ENCODE measurements at places on chromosomes 7 and 10. TPM values are rescaled to one million over a fixed set of nuclear protein-coding genes. Genes with fewer than 3 reads are reported as not detected.

GRCh38 chr10:122263971-122264370, 7.1 kb upstream of the BTBD16 start:
- peaks cover 7% of the 10 kb centered on the region for H3K27me3 ChIP-seq
- no peaks in the 10 kb centered on the region for H3K4me1 ChIP-seq
- no peak for DNase-seq

DNA sequence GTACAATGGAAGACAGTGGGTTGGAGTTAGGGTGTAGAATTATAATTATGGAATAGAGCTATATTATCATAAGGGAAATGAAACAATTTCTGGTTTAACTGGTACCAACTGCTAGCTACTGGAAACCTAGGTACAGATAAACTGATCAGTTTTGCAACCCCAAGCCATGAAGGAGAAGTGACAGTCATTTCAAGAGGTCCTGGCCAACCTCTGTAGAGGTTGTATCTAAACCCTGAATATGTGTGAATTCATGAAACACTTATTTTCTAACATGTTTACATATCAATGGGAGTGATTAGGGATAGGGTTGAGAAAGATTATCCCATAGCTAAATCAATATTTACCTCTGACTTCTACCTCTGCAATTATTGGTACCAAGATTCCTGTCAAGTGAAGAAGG, 29.9 kb upstream of the CC2D2B start:
- no peak overlapping the region for H3K27ac ChIP-seq
- peaks cover 4% of the 10 kb centered on the region for H3K36me3 ChIP-seq
- DNase-seq = no peak
- H3K4me3 ChIP-seq = no peak overlapping the region
- no peaks in the 10 kb centered on the region for H3K27me3 ChIP-seq

DNA sequence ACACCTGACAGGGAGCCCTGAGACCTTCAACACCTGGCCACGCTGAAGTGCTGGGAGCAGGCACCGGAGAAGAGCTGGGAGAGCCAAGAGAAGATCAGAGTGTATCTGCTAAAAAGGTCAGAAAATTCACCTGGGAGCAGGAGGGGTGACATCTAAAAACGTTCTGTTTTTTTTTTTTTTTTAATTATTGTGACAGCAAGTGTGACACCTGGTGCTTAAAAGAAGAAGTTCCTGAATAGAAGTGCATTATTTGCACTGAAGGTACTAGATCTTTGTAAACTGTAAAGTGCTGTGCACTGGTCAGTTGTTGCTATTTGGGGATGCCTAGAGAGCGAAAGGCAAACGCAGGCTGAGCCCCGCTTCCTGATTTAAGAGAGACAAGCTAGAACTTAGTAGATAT, 422.0 kb downstream of the PLXNA4 start:
- H3K27me3 ChIP-seq = no peaks in the 10 kb centered on the region
- no peaks in the 10 kb centered on the region for H3K36me3 ChIP-seq
- no peak for DNase-seq
- H3K27ac ChIP-seq = no peak overlapping the region
- no peak overlapping the region for H3K4me3 ChIP-seq

Gene GRM3
- not detected for total RNA-seq

DNA sequence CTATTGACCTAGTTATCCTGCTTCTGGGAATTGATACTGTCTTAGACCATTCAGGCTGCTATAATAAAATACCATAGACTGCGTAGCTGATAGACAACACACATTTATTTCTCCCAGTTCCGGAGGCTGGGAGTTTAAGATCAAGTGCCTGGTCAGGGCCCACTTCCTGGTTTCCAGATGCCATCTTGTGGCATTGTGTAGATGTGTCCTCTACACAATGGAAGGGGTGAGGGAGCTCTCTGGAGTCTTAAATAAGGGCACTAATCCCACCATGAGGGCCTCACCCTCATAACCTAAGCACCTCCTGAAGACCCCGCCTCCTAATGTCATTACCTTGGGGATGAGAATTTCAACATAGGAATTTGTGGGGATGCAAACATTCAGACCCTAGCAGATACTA, 62.4 kb downstream of the SLC35B4 start:
- no peak overlapping the region for H3K27ac ChIP-seq
- no peak overlapping the region for H3K4me3 ChIP-seq
- DNase-seq = no peak
- peaks cover 1% of the 10 kb centered on the region for H3K27me3 ChIP-seq

Gene NUTM2E
- not detected for total RNA-seq

DNA sequence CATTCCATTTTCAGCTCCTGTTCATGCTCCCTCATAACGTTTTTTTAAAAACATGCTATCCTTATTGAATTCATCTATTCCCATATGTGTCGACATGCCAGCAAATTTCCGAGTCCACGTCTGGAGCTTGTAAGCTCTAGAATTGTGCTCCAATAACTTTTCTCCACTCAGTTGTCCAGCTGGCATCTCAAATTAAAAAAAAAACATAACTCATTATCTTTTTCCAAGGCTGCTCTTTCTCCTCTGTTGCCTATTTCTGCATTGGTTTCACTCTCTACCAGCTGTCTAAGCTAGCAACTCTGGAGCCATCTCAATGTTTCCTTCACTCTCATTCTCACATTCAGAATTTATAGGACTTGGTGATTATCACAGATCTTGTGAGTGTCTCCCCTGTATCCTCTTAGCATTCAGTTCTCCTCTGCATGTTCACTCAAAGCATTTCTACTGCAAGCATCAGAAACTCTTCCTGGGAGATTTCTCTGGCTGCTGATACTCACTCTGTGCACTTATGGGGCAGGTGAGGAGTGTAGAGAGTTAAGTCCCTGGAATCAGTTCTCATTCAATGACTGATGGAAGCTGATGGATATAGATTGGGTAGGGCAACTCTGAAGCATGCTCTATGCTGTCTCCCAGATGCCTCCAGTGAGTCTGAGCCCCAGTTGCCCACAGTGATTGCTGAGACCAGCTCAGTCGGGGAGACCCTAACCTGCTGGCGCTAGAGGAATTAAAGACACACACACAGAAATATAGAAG, 6.7 kb upstream of the DLD start:
- no peak for DNase-seq
- H3K4me3 ChIP-seq = no peak overlapping the region
- no peaks in the 10 kb centered on the region for H3K36me3 ChIP-seq

GRCh38 chr10:16242859-16243613, 193.8 kb upstream of the PTER start:
- no peak overlapping the region for H3K27ac ChIP-seq
- DNase-seq = no peak
- H3K27me3 ChIP-seq = no peaks in the 10 kb centered on the region
- H3K4me3 ChIP-seq = no peak overlapping the region
- H3K36me3 ChIP-seq = no peaks in the 10 kb centered on the region
- no peaks in the 10 kb centered on the region for H3K4me1 ChIP-seq

- no peak overlapping the region for H3K4me3 ChIP-seq
- no peak overlapping the region for H3K27ac ChIP-seq
- no peak for DNase-seq
- peaks cover 15% of the 10 kb centered on the region for H3K4me1 ChIP-seq
- peaks cover 3% of the 10 kb centered on the region for H3K27me3 ChIP-seq
- no peaks in the 10 kb centered on the region for H3K36me3 ChIP-seq
Observed at GRCh38 chr10:111081595-111081994, 4.8 kb downstream of the ADRA2A start.

GRCh38 chr10:113958631-113959382, 84.9 kb upstream of the ADRB1 start:
- no peaks in the 10 kb centered on the region for H3K27me3 ChIP-seq
- no peak for DNase-seq
- H3K27ac ChIP-seq = no peak overlapping the region

- no peak for DNase-seq
- no peak overlapping the region for H3K27ac ChIP-seq
- no peaks in the 10 kb centered on the region for H3K27me3 ChIP-seq
- no peak overlapping the region for H3K4me3 ChIP-seq
Observed at GRCh38 chr10:76152186-76152585, 720.8 kb downstream of the LRMDA start.

DNA sequence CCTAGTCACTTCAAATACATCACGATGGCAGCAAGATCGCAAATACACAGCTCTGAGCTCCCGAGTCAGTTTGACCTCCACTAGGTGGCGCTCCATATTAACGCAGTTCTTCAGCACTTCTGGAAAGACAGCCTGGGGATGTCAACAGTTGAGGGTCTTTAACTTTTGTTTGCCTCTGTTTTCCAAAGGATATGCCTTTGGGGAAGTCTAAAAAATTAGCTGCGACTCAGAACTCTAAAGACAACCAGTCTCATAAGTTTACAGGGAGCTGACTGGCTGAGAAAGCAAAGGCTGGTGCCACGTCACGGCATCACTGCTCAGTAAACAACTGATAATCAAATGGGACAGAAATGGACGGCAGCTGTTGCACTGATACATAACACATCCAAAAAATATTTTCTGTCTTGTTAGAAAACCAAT, 458.8 kb downstream of the SORCS1 start:
- H3K4me1 ChIP-seq = no peaks in the 10 kb centered on the region
- H3K27ac ChIP-seq = no peak overlapping the region
- H3K36me3 ChIP-seq = no peaks in the 10 kb centered on the region
- H3K4me3 ChIP-seq = no peak overlapping the region

DNA sequence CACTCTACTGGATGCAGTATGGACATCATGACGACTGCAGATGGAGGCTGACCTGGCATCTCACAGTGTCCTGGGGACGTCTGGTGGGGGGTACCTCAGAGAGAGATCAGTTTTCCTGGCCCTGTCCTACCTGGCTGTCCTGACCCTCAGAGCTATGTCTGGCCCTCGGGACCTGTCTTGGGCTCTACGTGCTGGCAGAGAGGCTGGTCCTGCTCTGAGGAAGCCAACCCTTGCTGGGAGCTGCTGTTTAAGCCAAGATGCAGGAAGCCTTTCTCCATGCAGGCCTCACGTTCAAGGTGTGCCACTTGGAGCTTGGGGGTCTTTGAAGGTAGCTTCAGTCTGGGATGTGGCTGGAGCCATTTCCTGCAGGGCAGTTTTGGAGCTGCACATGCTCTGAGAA, 42.1 kb upstream of the CXCL12 start:
- no peaks in the 10 kb centered on the region for H3K27me3 ChIP-seq
- H3K4me3 ChIP-seq = no peak overlapping the region
- H3K4me1 ChIP-seq = no peaks in the 10 kb centered on the region
- no peak overlapping the region for H3K27ac ChIP-seq

DNA sequence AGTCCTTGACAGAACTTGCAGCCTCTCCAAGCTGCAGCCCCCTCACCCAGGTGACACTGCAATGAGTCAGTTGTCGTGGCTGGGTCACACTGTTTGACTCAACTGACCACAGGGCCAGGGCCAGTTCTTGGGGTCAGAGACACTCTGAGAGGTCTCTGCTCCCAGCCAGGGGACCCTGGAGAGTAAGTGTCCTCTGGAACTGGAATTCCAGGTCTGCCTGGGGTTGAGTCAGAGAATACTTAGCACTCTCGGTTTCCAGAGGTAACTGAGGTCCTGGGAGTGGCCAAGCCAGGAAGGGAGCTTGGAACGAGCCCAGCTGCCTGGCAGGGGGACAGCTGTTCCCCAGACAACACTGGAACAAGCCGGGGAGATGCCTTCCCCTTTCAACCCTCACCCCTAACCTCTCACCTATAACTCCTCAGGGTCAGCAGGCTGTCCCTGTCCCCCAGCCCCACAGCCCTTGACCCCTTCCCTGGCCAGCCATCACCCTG, 2.2 kb upstream of the MYL10 start:
- H3K27me3 ChIP-seq = no peaks in the 10 kb centered on the region
- no peaks in the 10 kb centered on the region for H3K36me3 ChIP-seq
- H3K4me1 ChIP-seq = no peaks in the 10 kb centered on the region
- DNase-seq = no peak
- no peak overlapping the region for H3K27ac ChIP-seq
- no peak overlapping the region for H3K4me3 ChIP-seq

GRCh38 chr10:49094646-49095045, 20.7 kb downstream of the VSTM4 start:
- no peaks in the 10 kb centered on the region for H3K4me1 ChIP-seq
- DNase-seq = no peak
- no peak overlapping the region for H3K27ac ChIP-seq
- no peaks in the 10 kb centered on the region for H3K27me3 ChIP-seq
- H3K36me3 ChIP-seq = no peaks in the 10 kb centered on the region

DNA sequence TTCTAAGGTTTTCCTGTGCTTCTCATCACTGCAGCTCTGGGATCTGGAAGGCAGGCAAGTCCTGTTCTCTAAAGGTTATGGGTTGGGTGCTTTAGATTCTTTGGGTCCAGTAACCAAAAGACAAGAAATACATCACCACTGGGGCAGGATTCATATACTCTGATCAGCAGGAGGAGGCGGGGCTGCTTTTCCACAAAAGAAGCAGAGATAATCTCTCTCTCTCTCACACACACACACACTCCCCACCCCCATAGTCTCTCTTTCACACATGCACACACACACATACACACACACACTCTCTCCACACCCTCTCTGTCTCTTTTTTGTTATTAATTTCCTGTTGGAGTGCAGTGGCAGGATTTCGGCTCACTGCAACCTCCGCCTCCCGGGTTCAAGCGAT, 13.0 kb upstream of the ACBD5 start:
- no peak for DNase-seq
- H3K4me3 ChIP-seq = no peak overlapping the region
- no peaks in the 10 kb centered on the region for H3K36me3 ChIP-seq
- H3K4me1 ChIP-seq = peaks cover 13% of the 10 kb centered on the region

GRCh38 chr7:78111386-78111785, 312.8 kb downstream of the PHTF2 start:
- H3K4me3 ChIP-seq = no peak overlapping the region
- H3K4me1 ChIP-seq = no peaks in the 10 kb centered on the region
- H3K27ac ChIP-seq = no peak overlapping the region
- H3K27me3 ChIP-seq = peaks cover 5% of the 10 kb centered on the region

Gene NEBL
- total RNA-seq = 1.9 TPM

GRCh38 chr10:68572151-68572550, 12.0 kb downstream of the TET1 start:
- H3K4me1 ChIP-seq = no peaks in the 10 kb centered on the region
- H3K36me3 ChIP-seq = no peaks in the 10 kb centered on the region
- no peak overlapping the region for H3K27ac ChIP-seq
- no peak for DNase-seq
- no peak overlapping the region for H3K4me3 ChIP-seq

Gene CDC14C
- total RNA-seq = not detected

DNA sequence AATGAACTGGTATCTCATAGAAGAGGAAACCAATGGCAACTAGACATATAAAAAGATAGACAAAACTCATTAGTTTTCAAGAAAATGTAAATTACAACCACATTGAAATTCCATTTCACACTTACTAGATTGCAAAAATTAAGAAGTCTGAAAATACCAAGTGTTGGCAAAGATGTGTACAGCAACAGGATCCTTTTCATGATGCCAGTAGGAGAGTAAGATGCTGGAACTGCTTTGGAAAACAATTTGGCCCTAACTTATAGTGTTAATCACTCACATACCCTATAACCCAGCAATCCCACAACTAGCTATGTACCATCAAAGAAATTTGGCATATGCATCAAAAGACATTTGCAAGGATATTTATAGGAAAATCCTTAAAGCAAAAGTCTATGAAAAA, 15.5 kb downstream of the REEP3 start:
- H3K4me1 ChIP-seq = no peaks in the 10 kb centered on the region
- H3K27me3 ChIP-seq = no peaks in the 10 kb centered on the region
- DNase-seq = no peak
- H3K36me3 ChIP-seq = no peaks in the 10 kb centered on the region

Gene MYH16
- not detected for total RNA-seq

Data from CD4-positive, CD25-positive, alpha-beta regulatory T cell (primary cell).